Stimulated activated CD4-positive, alpha-beta T cell treated with anti-CD3 and anti-CD28 coated beads, Interleukin-4, amount 100 ng/mL, for 4 hours (primary cell): ENCODE measurements at places on chromosomes 4 and X.

DNA sequence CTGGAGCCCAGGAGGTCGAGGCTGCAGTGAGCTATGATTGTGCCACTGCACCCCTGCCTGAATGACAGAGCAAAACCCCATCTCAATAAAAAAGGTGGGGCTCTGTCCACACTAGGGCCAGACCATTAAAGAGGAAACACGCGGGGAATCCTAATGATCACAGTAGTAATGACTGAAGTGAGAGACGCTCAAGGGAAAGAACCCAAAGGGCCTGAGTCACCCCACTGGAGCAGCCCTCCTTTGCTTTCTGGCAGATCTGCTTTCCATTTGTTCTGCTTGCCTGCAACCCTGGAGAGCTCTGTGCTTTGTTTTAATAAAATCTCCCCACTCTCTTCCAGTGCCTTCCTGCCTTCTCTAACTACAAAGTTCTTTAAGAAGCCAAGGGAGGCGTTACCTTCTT lies 5.0 kb downstream of the TFDP3 start:
- DNase-seq, result no peak

- DNase-seq, result no peak
These were observed 46.9 kb downstream of the ACOX3 start for GRCh38 chr4:8393593-8394038.

GRCh38 chr4:16140879-16141249 lies 57.0 kb upstream of the PROM1 start:
- no peak for DNase-seq

- no peak for DNase-seq
These were observed 176.8 kb upstream of the MBNL3 start for GRCh38 chrX:132665676-132666075.

DNA sequence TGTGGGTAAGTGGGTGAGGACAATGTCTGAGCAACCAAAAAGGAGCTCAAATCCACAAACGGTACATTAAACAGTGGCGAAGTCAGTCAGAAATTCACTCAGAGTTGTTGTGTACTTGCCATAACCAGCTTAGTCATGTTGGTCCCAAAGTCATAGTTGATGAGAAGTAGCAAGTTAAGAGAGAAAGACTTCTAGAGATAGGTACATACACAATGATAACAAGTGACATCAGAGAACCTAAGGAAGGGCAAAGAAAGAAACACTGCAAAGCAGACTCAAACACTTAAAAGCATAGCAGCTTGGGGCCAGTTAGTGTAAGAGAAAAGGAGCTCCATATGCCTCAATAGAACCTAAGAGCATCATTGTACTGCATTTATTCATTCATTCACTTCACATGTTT lies 30.2 kb downstream of the DYNLT3 start:
- no peak for DNase-seq

GRCh38 chr4:1713003-1713851 lies 1.1 kb upstream of the SLBP start:
- DNase-seq, result no peak

DNA sequence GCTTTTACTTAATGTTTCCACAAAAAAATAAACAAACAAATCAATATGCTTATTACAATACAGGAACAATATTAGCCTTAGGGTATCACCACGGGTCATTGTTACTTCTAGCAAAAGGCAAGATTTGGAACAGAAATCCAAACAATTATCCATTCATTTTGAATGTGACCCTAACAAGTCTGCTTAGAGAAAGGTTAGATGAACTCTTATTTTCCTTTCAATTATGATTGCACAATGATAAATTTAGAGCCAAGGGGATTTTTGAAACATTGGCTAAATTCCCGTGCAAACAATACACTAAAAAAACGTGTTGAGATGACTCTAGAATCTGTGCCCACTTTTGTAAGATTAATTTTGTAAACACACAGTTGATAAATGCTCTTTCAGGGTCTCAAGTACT lies 474.7 kb downstream of the PCDH7 start:
- no peak for DNase-seq

DNA sequence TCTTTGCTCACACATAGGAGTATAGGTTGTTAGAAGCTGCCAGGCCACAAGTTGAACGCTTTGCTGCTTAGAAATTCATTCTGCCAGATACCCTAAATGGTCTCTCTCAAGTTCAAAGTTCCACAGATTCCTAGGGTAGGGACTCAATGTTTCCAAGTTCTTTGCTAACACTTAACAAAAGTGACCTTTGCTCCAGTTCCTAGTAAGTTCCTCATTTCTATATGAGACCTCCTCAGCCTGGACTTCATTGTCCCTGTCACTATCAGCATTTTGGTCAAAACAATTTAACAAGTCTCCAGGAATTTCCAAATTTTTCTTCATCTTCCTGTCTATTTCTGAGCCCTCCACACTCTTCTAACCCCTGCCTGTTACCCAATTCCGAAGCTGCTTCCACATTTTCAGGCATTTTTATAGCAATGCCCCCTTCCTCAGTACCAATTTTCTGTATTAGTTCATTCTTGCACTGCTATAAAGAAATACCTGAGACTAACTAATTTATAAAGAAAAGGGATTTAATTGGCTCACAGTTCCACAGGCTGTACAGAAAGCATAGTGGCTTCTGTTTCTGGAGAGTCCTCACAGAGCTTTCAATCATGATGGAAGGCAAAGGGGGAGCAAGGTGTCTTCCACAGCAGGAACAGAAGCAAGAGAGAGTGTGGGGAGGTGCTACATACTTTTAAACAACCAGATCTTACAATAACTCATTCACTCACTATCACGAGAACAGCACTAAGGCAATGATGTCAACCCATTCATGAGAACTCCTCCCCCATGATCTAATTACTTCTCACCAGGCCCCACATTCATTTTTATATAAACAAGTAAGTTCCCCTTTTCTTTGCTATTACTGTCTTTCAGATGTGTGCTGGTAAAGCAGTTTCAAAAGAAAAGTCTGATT lies 11.5 kb upstream of the TLR1 start:
- DNase-seq, result no peak

GRCh38 chr4:182624281-182624680 lies 292.9 kb downstream of the DCTD start:
- DNase-seq, result no peak

GRCh38 chr4:85946821-85947220 lies 413.0 kb downstream of the MAPK10 start:
- no peak for DNase-seq

- DNase-seq, result peak; percentile 60
These were observed 622 bp downstream of the TAFAZZIN start for GRCh38 chrX:154411981-154412340.

GRCh38 chrX:149467461-149467860 lies 37.6 kb downstream of the IDS start:
- no peak for DNase-seq

- DNase-seq, result no peak
These were observed 642.1 kb downstream of the CCSER1 start for GRCh38 chr4:90769251-90769650.

GRCh38 chrX:48913605-48914366 lies 2.3 kb upstream of the SLC35A2 start:
- no peak for DNase-seq

DNA sequence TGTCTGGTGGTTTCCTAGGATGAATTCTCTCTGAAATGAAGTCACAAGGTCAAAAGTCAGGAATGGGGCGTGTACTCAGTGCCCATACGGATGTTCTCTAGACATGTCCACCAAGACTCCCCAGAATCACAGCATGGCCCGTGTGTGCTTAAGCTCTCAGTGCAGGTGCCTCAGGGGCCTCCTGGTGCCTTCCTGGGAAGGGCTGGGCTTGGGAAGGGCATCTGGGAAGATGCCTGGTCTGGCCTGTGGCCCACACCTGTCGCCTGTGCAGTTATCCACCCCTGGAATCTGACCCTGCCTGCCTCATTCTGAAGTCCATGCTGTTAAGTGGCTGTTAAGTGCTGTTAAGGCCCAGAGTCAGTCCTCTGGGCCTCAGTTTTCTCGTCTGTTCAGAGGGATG lies 31.2 kb downstream of the SORCS2 start:
- no peak for DNase-seq

- peak; percentile 17 for DNase-seq
These were observed at the start of gene NSUN7 for GRCh38 chr4:40749717-40750460. TSS of gene NSUN7 (plus strand) at chr4:40749955. CDS start at chr4:40750694, 739 bp downstream.

- DNase-seq, result no peak
These were observed 51.1 kb upstream of the PPP2R3B start for GRCh38 chrX:437661-438390.

DNA sequence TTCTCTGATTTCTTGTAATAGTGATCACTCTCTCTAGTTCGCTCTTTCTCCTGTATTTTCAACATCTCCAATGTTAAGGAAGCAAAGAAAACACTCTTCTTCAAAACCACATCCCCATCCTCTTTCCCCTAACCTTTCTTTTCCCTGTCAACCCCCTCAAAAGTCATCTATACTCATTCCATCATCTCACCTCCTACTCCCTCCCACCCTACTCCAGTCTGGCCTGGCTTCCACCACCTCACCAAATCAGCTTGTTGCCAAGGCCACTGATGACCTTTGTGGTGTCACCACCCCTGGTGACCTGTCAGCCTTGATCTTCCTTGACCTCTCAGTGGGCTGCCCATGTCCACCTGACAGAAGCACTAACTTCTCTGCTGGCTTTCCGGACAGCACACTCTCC lies 2.3 kb downstream of the FAM3A start:
- DNase-seq, result no peak

- no peak for DNase-seq
These were observed 250.6 kb downstream of the USP46 start for GRCh38 chr4:52408471-52408870.

- no peak for DNase-seq
These were observed 26.2 kb downstream of the TMEM144 start for GRCh38 chr4:158236304-158237030.

GRCh38 chrX:150032742-150033141 lies 94.5 kb upstream of the EOLA2 start:
- DNase-seq, result no peak

GRCh38 chr4:42653626-42654560 lies 3.0 kb downstream of the ATP8A1 start:
- DNase-seq, result no peak

DNA sequence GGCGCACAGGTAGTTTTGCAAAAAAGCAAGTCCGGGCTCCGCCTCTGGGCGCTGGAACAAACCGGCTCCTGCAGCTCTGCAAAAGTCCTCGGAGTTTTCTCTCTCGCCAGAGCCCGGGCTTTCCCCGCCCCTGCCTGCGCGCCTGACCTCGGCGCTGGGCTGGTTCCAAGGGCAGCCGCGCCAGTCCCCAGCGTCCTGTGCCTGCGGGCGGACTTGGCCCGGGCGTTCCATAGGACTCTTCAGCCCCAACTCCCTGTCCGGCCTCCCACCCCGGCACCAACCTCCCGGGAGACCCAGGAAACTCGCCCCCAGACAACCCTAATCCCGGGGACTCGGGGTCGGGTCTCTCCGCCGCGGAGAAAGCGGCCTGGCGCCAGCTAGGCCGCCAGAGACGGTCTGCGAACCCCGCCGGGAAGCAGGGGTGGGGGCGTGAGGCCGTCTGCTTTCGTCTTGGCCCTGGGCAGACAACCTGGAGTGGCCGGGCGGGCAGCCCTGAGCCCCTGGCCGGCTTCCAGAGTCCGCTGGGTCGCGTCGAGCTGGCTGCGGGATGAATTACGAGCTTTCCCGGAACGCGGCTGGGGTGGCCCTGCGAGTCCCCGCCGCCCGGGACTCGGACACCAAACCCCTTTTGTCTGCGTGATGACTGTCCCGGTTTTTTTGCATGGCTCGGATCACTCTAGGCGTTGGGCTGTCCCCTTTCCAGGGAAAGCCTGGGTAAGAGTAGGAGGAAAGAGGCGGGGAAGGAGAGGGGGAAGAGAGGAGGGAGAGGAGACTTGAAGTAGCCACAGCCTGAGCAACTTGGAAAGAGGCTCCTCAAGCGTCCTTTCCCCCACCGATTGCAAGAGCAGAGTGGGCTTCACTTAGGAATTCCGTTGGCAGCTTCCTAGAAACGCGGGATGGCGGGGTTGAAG lies 916 bp downstream of the MXRA5 start:
- no peak for DNase-seq

DNA sequence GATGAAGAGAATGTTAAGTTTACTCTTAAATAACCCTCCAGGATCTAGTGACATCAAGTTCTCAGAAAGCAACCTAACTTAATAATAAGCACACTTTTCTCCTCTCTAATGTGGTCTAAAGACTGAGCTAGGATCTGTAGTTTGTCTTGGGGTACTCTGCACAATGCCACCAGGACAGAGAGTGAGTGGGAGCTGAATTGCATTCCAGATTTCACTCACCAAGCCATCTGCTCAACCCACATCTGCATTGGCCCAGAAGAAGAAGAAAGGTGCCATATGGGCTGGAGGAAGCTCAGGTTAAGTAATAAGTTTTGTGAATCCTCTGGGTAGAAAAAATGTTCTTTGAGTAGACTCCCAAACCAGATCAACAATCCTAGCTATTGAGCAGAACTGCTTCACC lies 384.6 kb downstream of the PPP3CA start:
- no peak for DNase-seq

DNA sequence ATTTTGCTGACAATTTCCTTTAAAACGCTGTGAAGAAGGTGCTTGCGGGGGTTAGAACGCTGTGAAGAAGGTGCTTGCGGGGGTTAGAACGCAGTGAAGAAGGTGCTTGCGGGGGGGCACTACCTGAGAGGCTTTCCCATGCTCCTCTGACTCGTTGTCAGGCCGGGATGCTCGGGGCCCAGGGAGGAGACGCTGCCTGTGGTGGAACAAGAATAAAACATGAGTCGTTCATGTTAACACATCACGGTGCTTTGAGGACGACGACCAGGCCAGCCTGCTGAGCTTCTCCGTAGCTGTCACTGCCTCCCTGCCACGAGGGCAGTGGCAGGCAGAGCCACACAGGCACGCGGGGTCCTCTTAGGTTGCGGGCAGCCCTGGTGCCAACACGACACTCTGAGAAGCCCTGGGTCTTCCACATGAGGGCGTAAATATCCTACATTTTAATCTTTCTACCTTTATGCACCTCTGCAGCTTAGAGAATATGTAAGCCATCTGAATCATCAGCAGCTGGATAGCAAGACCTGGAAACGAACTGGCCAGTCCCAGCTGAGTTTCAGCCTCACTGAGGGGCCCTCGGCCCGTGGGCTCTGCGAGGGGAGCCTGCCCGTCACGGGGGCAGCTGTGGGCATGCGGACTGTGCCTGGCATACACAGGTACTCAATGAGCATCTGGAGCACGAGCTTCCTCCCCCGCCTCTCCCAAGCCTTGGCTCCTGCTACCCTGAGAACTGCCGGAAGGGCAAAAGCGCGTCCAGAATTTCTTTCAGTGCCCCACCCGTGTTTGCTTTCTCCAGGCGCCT lies 47.0 kb downstream of the FGFRL1 start:
- DNase-seq, result no peak

GRCh38 chrX:152635941-152636340 lies 1.8 kb upstream of the GABRQ start:
- no peak for DNase-seq

DNA sequence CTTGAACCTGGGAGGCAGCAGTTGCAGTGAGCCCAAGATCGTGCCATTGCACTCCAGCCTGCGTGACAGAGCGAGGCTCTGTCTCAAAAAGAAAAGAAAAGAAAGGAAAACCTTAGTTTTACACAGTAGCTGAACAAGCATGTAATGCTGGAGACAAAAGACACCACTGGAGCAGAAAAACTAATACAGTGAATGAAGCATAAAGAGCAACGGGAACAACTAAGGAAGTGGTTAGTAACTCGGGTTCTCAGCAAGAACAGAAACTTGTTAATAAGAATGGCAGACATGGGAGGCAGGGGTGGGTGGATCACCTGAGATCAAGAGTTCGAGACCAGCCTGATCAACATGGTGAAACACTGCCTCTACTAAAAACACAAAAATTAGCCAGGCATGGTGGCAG lies 263.7 kb downstream of the FSTL5 start:
- no peak for DNase-seq
